ENCODE measurements at places on chromosomes 2 and 18.

GRCh38 chr2:8279506-8279905 is 402.4 kb upstream of the ID2 start:
- no peak for DNase-seq

- DNase-seq = no peak
These were observed 105.0 kb downstream of the COL6A3 start for GRCh38 chr2:237309011-237309410.

- DNase-seq = peak; percentile 49
These were observed 20.2 kb downstream of the INPP4A start for GRCh38 chr2:98464772-98465310.

GRCh38 chr2:121018136-121019061 is 266.6 kb downstream of the TFCP2L1 start:
- DNase-seq = no peak

DNA sequence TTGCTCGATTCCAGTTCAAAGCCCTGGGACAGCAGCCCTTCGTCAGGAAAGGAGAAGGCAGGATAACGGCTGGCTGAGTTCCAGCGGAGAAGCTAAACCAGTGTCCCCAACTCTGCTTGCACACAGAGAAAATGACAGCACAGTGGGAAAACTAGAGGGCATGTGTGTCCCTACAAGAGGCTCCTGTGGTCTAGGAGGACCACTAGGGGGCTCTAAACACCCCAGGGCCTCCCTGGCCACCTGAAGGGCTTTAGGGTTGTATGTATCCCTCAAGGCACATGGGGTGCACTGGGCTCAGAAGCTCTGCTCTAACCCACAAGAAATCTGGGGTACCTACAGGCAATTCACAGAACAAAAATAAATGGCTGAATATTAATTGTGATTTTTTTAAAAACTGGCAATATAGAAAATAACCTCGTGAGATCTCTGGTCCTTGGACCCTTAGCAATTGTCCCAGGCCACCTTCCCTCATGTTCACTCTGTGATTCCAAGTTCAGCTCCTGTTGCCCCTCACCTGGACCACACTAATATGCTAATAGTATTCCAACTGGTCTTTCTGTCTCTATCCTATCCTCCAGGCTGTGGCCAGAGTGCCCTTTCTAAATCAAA is 17.5 kb downstream of the STAT1 start:
- peak; percentile 66 for DNase-seq

- no peak for DNase-seq
These were observed 246.6 kb upstream of the APCDD1 start for GRCh38 chr18:10207682-10208345.

DNA sequence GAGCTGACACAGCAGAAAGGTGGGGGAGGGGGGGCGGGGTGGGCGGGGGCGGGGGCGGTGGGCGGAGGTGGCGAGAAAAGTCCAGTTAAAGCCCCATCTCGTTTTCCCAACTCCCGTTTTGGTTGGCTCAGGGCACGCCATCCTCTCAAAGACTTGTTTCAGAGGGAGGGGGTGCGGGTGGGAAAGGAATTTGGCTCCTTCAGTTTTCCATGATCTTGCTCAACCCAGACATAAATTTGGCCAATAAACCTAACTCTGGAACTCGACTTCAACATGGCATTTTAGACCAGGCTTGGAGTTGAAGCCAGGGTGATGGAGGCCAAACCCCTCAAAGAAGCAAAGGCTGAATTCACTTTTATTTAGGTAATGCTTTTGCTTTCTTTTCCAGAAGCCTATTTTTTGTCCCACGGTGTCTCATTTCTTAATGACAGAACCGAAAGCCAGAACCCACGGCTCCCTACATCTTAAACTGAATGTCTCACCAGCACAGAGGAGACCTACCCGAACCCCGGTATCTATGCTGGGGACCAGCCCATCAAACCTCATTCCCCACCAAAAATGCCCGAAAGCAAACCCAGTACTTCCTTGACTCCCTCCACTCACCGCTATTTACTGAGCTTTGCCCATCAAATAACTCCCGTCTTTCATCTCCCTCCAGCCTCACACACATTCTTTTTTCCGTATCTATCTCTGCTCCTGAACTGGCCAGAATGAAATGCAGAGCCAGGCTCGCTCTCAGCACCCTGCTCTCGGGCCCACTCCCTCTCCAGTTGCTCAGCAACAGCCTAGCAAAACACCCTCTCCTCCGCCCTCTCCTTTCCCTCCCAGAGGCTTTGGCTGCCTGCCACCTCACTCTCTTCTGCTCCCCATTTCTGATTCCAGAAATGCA is 4.3 kb downstream of the IGFBP5 start:
- DNase-seq = no peak

DNA sequence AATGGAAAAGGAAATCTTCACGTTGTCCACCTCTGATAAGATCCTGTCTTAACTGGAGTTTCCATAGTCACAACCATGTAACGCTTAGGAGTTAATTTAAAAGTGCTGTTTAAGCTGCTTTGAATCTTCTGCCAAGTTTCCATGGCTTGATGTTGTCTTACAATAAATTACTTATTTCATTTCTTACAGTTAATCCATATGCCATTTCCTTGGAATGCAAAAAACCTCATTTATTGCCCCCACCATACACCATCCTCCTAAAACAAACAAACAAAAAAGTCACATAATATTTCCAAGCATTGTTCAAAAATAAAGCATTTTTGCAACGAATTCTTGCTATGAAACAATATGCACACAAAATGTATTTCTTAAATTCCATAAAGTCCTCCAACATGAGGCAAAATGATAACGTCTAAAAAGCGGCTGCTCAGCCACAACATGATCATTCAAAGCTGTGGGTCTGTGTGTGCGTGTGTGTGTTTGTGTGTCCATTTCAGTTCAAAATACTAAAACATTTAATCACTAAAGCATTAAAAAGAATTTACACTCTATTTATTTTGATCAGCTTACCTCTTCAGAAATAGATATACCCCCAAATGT is 46.8 kb upstream of the PXDN start:
- DNase-seq = no peak

DNA sequence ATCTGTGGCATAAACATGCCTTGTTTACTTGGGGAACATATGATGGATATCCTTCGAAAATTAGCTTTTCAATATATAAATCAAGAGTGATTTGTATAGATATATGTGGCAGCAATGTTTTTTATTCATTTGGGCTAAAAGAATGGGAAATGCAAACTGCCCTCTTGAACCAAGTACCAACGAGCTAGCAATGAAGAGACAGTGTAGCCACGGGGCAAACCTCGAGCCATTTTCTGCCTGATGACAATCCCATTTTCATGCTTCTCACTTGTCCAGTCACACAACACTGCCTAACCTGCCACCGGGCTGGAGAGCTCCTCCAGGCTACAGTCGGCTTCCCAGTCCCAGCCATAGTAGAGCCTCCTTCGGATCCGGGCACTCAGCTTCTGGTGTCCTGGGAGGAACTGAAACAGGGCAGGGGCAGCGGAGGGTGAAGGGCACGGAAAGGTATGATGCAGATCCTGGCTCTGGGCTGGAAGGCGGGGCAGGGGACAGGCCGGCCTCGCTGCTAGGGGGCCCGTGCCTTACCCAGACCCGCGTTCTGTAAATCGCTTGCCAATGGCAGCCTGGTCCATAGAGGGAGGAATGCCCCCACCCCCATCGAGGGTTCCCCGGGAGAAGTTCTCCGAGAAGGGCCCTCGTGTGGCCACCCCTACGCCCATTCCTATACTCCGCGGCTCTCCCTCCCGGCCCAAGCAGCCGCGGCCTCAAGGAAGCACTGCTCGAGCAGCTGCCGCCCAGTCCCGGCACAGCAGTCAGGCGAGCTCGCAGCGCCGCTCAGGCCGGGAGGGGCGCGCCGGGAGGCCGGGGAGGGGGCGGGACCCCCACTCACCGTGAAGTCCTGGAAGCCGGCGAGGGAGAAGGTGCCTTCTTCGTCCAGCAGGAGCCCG is 552 bp downstream of the CNPPD1 start:
- DNase-seq = peak; percentile 37

DNA sequence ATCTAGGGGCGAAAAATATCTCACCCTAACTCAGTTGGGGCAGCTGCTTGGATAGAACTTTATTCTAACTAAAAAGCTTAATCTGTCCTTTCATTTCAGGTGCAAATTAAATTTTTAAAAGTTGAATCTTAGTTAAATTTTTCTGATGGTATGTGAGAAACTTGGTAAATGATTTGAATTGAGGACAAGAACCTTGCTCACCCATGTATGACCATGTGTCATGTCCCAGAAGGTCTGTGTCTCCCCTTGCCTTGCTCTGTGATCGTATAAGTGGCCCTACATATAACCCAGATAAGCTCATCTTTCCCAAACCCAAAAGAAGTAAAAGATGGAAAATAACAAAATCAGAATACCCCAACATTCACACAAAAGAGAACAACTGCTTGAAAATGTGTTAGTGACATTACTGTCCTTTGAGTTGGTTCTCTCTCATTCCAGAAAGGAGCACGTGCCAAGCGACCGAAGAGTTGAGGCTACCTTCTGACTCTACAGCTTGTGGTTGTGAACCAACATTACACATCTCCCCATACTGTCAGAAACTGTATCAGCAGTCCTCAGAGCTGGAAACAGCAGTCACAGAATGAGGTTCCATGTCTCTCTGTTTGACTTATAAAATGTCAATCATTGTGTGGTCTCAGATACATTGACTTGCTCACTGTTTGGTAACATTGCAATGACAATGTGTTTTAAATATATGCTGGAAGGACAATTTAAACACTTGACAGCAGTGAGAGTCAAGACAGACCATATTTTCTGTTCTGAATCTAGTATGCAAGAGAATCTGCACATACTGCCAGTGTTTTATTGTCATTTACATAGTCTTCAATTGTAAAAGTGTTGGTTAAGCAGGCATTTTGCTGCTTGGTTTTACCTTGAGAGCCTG is 46.3 kb upstream of the TANK start:
- DNase-seq = no peak

DNA sequence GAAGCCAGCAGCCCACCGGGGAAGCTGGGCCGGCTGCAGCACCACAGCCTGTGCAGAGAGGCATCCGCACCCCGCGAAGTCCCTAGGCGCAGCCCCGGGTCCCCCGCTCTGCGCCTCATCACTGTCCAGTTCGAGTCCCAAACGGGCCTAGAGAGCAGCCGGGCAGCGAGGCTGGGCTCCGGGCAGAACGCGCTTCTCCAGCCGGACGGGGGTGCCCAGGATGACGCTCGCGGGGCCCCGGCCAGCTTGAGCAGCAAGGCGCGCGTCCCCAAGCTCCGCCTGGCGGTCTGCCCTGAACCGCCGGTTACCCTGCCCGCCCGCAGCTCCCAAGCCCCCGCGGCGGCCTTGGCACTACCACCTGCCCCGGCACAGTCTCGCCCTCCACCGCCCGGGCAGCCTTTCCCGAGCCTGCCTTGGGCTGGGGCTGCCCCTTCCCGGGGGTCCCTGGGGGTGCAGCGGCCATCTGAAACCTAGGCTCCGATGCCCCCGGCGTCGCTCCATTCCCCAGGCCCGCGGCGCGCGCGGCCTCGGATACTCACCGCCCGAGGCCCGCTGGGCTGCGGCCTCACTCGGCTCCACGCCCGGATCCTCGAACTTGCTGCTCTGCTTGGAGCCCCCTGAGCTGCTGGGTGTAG is 591 bp downstream of the SLC16A14 start:
- DNase-seq = peak; percentile 53

- DNase-seq = no peak
These were observed 115.3 kb upstream of the CXCR4 start for GRCh38 chr2:136233298-136233697.

DNA sequence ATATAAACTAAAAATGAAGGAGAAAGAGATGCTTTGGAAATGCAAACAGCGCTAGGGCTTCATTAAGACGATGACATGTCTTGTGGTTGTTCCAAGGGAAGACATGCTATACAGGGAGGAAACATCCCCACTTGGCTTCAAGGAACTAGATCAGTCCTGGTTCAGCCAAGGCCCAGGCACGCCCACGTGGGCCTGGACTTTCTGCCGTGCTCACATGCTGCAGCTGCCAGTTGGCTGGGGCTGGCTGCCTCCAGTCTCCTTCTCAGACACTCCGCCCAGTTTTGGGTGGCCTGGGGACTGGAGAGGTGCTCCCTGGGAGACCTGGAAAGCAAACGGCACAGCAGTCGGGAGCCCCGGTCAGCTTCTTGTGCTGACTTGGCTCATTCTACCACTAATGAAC is 109.6 kb downstream of the GLI2 start:
- no peak for DNase-seq

- DNase-seq = no peak
These were observed 101.0 kb upstream of the DNER start for GRCh38 chr2:229815342-229815741.

DNA sequence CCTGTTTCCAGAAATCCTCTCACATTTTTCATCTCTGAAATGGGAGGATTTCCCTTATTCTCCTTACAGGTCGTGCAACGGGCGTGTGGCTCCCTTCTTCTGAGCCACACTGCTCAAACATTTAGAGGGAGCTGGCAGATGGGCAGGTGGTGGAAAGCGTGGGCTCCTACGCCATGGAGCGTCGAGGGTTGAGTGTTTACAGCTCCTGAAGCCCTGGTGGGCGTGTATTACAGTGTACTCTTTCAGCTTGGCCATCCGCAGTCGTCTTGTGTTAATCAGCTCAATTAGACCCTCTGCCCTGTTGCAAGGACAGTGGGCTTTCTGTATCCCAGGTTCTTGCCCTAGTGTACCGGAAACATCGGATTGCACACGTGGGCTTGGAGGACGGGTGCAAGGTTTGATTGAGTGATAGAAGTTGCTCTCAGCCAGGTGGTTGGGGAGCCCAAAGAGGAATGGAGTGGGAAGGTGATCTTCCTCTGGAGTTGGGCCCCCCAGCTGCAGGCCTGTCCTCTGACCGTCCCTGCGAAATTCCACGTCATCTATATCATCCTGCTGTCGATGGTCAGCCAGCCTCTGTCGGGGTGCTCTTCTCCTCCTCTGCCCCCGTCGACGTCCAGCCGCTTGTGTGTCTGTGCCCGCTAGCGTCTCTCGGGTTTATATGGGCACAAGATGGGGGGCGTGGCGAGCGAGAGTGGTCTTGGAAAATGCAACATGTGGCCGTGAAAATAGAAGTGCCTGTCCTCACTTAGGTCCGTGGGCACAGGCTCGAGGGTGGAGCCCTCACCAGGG is 120.3 kb upstream of the DSEL start:
- DNase-seq = no peak

- no peak for DNase-seq
These were observed 941 bp upstream of the MPPE1 start for GRCh38 chr18:11909061-11909455.

DNA sequence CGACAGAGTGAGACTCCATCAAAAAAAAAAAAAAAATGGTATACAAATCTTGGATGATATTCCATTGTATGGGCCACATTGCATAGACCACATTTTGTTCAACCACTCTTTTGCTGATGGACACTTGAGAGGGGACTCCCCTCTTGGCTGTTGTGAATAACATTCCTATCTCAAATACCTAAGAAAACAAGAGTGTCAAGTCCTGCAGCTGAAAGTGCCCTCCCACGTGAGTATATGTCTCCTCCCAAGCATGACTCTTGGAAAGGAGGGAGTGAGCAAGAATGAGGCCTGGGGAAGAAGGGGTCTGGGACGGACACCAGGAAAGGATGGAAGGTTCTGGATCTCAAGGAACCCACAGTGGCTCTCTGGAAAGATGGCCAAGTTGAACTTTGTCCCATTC is 36.0 kb upstream of the NPAS2 start:
- no peak for DNase-seq

Measured in CD4-positive, alpha-beta T cell treated with Interleukin-6 for 4 hours (primary cell).